ENCODE measurements at places on chromosomes 7 and 10.

- DNase-seq = no peak
Observed at GRCh38 chr7:113285411-113285810, 167.1 kb upstream of the SMIM30 start.

- no peak for DNase-seq
Observed at GRCh38 chr10:36089790-36090440, 447.8 kb upstream of the FZD8 start.

DNA sequence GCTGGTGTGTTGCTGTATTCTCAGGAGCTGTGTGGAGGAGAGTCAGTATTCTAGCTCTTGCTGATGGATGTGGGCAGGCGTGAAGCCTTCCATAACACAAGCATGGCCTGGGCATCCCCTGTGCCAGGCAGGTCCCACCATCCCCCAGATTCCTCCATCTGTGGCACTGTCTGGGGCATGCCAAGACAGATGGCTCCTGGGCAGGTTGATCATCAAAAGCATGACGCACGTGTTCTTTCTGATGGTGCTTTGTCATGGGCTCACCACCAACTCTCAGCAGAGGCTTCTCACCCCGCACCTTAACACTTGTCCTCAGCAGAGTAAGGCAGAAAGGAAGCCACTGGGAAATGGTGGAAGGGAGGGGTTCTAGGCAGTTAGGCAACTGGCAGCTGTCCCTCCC, 364.3 kb downstream of the PLXNA4 start:
- DNase-seq = no peak

GRCh38 chr7:156038345-156038744, 226.1 kb upstream of the SHH start:
- no peak for DNase-seq

DNA sequence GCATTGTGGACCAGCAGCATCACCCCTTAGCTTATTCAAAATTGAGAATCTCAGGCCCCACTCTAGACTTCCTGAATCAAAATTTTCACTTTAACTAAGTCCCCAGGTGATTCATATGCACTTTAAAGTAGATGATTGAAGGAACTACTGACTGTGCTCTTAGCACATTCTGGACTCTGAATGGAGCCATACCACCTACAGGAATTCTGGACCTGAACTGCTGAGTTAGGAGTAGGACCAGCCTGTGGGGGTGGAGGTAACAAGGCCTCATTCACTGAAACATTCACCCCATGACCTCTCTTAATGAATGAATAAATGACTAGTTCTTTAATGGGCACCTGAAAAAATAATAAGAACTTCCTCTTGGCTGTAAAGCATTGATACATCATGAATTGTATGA, 7.3 kb downstream of the PDK4 start:
- no peak for DNase-seq

GRCh38 chr7:6423942-6424701, 23.6 kb downstream of the DAGLB start:
- no peak for DNase-seq

DNA sequence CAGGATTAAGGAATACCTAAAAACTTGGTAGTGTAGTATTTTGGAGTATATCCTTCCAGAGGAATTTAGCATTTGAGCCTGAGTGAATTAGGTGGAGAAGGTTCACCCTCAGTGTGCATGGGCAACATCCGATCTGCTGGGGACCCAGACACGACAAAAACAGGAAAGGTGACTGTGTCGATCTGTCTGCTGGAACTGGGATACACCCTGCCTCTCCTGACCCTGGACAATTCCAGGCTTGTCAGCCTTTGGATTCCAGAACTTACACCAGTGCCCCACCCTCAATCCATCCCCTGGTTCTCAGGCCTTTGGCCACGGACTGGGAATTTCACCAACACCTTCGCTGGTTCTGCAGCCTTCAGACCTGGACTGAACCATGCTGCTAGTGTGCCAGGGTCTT, 41.9 kb downstream of the PTPRE start:
- DNase-seq = no peak

- DNase-seq = no peak
Observed at GRCh38 chr10:69272624-69273023, 5.7 kb upstream of the HK1 start.

- no peak for DNase-seq
Observed at GRCh38 chr10:91610919-91611318, 22.0 kb downstream of the PPP1R3C start.

DNA sequence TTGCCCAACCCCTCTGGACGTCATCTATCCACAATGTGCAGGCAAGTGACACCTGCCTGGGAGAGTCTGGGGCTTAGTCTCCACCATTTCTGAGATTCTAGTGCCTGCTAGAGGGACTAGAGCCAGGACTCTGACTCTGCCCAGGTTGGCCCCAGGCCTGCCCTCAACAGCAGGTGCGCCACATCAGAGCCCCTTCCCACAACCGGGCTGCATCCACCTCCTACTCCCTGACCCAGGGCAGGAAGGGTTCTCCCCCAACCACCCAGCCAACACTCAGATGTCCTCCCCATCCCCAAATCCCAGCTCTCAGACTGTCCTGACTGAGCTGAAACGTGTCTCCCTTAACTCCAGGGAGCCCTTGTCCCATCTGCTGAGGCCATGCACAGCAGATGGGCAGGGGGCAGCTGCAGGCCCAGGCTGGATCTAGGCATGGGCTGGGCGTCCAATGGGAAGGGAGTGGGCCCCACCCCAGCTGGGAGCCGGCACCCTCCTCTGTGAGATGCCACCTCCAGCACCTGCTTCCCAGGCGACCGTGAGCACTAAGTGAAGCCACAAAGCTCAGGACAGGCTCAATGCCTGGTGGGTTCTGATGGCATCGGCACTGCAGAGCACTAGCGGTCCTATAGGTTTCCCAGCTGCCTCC, 49.2 kb downstream of the RASGEF1A start:
- DNase-seq = no peak

- no peak for DNase-seq
Observed at GRCh38 chr7:129332254-129333035, 101.8 kb upstream of the STRIP2 start.

All from activated naive CD4-positive, alpha-beta T cell treated with anti-CD3 and anti-CD28 coated beads for 36 hours (primary cell).